ENCODE measurements at places on chromosomes 1 and 21.
A peak's percentile ranks its signal among the peaks of the same experiment; 100 is the strongest.

DNA sequence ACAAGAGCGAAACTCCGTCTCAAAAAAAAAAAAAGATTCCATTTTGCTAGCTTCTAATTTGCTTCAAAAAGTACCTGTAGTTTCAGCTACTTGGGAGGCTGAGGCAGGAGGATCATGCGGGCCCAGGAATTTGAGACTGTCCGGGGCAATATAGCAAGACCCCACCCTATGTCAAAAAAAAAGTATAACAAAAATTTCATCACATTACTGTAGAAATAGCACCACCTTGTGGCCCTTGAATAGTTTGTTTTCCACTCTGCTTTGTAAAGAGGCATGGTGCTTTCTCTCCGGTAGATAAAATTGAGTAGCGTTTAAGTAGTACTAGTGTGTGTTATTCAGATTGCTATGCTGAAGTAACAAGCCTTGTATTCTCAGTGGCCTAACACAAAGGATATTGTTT lies 18.2 kb upstream of the MSTO1 start:
- DNase-seq: peak; percentile 71

DNA sequence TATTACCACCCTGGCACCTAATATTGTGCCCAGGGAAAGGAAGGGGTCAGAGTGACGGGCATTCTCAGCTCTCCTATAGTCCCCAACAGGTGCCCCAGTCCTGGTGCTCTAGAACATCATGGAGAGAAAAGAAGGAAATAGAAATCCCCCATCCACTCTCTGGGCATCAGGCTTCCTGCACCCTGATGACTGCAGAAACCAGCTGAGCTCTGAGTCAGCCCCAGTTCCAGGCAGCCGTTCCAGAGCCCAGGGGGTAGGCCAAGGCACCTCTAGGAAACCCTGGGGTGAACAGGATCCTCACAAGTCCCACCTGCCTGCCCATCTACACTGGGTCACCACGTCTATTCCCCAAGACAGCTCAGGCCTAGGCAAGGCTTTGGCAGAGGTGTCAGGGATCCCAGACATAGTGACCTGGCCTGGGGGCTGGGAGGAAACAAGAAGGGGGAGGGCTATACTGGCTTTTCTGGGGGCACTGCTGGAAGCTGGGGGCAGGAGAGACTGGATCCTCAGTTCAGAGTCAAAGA lies 709 bp downstream of the NECTIN4 start:
- DNase-seq: peak; percentile 36

- no peak for DNase-seq
Observed at GRCh38 chr21:40254540-40255465, 387.6 kb downstream of the PCP4 start.

DNA sequence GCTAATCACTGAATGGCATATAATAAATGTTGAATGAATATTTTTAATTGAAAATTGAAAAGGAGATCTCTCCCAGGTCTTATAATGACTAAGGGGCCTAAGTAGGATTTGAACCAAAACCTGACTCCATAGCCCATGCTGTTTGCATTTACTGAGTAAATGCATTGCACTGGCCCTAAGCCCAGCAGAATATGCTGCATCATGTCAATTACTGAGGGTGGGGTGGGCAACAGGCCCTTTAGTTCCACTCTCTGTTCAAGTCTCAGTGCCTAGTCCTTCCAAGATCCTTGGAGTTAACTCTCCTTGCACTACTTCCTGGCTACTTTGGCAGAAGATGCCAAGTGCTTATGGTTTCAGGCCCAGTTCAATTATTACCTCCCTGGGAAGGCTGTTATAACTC lies 203.8 kb upstream of the DAB1 start:
- no peak for DNase-seq

DNA sequence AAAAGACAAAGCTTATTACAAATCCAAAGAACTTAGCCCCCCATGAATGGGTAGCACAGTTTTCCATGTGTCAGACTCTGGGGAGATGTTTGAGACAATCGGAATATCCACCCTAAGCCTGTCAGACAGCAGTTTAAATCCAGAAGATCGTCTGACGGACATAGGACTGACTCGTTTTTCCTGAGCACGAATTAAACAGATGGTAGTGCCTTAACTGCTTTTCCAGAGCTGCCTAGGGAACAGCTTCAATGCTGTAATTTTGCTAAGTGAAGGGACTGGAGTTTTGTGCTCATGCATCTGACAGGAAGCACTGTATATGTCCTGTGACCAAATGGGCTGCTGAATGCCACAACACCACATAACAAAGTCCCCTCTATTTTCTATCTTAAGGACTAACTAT lies 48.6 kb downstream of the PCNX2 start:
- no peak for DNase-seq

DNA sequence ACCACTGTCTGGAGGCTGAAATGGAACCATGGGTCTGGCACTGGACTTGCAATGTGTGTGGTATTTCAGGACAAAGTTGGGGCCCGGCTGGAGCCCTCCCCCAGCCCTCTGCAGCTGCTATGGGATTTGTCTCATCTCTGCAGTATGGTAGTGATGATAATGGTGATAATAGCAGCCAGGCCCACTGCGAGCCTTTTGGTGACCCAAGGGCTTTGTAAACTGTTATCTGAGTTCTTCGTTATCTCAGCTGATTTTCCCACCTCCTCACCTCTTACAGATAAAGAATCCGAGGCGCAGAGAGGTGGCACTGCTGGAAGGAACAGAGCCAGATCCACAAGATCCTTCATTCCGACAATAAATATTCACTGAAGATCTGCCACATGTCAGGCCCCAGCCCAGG lies 11.7 kb upstream of the WNT4 start:
- no peak for DNase-seq

DNA sequence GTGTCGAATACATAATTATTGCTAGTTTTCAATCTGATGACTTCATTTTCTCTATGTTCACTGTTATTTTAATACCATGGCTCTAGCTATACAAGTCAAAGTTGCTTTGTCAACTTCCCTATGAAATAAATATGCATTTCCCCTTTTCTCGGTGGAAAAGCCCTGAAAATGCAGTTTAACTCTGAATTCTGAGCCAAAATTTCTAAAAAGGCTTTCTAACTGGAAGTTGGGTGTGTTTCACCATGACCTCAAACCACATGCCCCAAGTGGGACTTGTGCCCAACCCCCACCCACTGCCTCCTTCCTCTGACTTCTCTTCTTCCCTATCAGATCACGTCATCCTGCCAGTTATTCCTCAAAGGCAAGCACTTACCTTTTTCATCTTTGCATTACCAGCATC lies 8.9 kb downstream of the MKNK1 start:
- no peak for DNase-seq

GRCh38 chr1:165842671-165843129 lies 15.3 kb downstream of the UCK2 start:
- peak; percentile 70 for DNase-seq

DNA sequence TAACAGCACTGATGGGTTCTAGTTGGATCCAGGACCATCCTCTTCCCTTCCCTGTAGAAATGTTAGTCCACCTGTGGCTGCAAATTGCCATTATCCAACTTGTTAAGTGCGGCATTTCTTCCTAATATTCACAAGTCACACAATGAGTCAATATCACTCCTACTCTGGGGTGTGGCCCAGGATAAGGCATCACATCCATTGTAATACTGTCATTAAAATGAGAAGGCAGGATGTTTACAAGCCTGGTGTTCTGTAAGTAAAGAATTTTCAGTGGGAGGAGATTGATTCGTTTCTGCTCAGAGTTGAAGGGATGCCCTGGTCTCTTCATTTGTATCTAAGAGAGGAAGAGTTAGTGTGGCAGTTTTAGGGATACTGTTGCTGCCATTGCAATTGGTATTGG lies 18.1 kb upstream of the ARHGAP29 start:
- DNase-seq: no peak

DNA sequence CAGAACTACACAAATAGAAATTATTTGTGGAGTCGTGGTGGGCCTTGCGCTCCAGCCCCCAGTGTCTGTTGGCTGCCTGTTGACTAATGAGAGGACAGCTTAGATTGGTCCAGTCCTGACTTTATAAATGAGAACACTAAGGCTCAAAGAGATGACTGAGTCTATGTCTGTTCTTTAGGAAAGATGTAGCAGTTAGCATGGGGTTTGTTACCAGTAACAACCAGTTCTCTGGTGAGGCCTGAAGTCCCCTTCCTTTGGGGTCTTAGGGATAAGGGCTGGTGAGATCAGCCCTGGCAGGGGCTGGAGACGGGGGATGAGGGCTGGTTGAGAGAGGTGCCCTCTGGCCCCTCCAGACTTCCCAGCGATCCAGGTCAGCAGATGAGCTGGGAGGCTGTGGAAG lies 9.1 kb downstream of the TOR3A start:
- no peak for DNase-seq

DNA sequence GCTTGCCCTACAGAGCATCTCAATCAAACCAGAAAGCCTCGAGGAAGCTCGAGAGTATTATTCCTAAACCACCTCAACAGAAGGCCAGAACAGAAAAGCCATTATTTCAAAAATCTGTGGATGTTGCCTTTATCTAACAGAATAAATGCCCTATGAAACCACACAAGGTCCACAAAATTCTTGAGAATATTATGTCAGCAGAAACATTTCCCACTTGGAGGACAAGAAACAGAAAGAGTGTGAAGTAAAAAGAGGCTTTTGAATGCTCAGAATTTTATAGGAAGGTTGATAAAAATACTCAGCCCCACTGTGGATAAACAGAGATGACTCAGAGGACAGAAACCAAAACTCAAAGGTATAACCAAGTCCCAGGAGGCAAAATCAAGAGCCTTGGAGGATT lies 146.4 kb upstream of the LRRC7 start:
- DNase-seq: no peak

DNA sequence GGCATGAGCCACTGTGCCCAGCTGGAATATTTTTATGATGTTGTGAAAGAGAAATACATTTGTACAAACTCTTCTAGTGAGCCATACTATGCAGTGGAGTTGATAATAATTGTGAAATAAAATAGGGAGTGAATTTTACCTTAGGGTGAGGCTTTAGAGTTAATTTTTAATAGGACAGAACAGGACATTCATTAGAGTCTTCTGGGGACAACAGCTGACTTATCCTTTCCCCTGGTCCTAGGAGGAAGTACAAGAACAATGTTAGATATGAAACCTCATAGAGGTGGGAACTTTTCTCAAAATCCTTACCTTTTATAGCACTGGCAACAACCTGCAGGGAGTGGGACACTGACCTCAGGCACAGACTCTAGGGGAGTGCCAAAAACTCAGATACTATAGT lies 21.9 kb downstream of the HAO2 start:
- no peak for DNase-seq

DNA sequence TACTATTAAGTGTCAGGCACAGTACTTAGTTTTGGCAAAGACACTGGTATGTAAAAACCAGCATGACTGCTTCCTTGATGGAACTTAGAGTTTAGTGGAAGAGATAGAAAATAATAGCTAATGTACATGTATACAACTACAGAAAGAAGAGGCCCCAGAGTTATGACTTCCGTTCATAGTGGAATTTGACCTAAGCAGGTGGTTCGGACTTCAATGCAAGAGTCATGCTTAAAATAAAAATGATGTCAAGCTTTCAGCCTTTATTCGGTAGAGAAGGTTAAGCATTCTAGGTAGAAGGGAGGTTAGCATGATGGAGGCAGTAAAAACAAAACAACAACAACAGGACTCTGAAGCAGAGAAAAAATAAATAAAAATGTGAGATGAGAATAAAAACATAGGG lies 165.9 kb downstream of the KCNT2 start:
- no peak for DNase-seq

- peak; percentile 73 for DNase-seq
Observed at GRCh38 chr1:51768971-51769588, 109.4 kb downstream of the NRDC start.

DNA sequence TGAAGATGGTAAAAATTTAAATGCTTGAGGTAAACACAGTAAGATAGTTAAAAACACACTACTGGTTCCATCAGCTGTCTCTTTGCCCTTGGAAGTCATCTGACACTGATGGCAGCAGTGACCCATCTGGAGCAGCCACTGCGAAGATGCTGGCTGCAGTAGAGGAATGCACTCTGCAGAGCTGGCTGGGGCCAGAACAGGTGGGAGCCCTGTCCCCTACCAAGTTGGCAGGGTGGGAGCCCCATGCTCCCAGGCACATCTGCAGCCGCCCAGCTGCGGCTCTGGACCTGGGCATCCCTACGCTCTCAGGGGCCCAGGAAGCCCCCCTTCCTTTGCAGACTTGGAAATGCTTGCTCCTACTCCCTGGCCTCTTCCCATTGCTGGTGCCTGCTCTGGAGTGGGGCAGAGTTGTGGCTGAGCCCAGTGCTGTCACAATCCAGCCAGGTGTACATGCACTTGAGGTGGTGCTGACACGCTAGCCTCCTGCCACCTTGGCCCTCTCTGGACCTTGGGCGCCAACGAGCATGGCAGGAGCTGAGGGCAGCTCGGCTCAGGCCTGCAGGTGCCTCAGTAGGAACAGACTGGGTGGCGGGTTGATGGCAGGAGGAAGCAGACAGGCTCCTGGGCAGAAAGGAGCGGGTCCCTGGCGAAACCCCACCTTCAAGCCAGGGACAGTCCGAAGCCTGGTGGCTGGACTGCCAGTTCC lies 227.0 kb downstream of the FGGY start:
- DNase-seq: no peak

- DNase-seq: no peak
Observed at GRCh38 chr1:7558041-7558461, 213.0 kb upstream of the VAMP3 start.
